ENCODE measurements at places on chromosomes 2 and 18.
A peak's percentile ranks its signal among the peaks of the same experiment; 100 is the strongest.

DNA sequence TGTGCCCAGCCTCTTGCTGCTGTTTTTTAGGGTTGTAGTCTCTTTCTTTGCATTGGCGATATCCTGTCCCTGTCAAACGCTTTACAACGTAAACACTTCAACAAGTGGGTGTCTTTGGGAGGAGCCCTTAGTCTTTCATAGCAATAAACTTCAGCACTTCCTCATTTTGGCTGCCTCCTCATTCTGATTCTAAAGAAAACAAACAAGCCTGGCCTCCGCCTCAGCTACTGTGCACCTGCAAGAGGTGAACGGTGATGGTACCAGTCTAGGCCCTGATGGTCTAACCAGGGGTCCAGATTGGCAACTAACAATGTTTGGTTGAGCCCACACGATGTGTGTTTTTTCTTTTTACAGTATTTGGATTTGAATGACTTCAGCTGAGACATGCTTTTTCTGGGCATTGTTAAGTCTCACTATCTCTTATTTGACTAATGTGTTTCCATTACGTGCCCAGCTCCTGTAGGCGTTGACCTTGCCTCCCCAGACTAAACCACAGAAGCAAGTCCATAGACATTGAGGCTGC is 53.2 kb upstream of the CUL3 start:
- DNase-seq, result no peak

GRCh38 chr2:240439698-240440151 is 4.3 kb downstream of the GPC1 start:
- DNase-seq, result peak; percentile 37

- DNase-seq, result no peak
Observed at GRCh38 chr2:60459851-60460250, 93.6 kb downstream of the BCL11A start.

- no peak for DNase-seq
Observed at GRCh38 chr2:23153484-23153883, 231.5 kb upstream of the KLHL29 start.

Data from dorsolateral prefrontal cortex (tissue), 122 donors.